Transverse colon (tissue), 4 donors: ENCODE measurements at places on chromosomes 1 and 21. TPM values are rescaled to one million over a fixed set of nuclear protein-coding genes. Genes with fewer than 3 reads are reported as not detected.

DNA sequence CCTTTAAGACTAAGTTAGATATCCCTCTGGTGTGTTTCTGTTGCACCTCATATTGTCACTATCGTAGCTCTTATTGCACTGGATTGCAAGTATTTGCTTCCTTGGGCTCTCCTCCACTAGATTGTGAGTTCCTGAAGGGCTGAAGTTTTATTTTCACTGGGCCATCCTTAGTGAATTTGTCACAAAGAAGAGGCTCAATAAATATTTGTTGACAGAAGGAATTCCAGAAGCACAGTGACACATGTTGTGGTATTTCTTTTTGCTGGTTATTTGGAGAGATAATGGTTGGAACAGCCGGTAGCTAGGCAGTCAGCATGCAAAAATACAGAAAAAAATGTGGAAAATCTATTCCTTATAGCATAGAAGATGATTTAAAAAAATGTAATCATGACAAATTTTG lies 129.9 kb upstream of the ZRANB2 start:
- DNase-seq: no peak

DNA sequence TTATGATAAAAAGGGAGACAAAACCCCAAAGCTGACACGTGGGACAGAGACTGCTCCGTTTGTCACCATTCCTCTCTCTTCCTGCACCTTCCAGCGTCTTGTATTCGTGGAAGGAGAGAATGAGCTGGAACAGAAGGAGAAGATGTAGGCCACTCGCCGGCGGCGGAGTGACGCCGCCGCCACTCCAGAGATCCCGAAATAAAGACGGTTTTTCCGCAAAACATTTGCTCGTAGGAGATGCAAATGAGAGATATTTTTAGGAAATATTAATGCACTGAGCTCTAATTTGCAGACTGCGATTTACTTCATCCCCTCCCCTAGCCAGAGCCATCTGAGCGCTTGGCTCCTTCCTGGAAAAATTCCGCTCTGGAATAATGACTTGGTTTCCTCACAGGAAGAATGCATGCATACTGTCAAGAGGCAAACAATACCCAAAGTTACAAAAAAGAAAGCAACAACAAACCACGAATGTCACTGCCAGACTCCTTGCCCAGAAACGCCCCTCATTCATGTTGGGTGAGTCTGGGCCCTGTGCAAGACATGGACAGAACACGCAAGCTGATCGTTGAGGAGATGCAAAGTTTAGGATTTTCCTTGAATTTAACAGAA lies 18.0 kb upstream of the ADARB1 start:
- no peak for DNase-seq

DNA sequence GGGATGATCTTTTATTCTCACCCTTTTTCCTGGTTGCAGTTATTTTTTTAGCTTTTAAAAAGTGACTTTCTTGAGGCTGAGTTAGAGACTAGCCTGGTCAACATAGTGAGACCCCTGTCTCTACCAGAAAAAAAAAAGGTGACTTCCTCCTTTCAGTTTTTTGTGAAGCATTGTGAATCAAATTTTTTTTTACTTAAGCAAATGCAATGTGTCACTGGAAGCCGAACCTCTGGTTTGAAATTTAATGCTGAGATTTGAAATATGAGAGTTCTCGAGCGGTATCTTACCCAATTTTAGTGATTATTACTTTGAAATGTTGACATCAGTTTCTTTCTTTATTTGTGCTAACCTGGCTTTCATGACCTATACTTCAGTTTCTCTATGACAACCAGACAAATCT lies 3.6 kb downstream of the CAP1 start:
- DNase-seq: no peak

DNA sequence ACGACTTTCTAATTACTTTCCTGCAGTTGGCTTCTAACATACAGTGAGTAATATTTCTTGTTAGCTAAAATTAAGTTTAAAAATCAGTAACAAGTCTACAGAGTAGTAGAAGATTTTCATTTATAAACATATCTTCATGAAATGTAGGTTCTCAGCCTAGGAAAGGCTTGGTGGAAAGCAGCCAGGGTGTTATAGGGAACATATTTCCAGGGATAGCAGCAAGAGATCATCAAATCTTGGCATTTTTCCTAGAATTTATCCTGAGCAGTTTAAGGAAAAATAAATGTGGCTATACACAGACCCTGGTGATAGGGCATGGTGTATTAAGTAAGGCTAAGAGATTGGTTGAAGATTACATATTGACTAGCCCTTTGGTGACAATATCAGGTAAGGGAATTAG lies 203.5 kb upstream of the NEGR1 start:
- no peak for DNase-seq

- no peak for DNase-seq
These were observed 3.0 kb downstream of the TP53BP2 start for GRCh38 chr1:223842784-223843183.

DNA sequence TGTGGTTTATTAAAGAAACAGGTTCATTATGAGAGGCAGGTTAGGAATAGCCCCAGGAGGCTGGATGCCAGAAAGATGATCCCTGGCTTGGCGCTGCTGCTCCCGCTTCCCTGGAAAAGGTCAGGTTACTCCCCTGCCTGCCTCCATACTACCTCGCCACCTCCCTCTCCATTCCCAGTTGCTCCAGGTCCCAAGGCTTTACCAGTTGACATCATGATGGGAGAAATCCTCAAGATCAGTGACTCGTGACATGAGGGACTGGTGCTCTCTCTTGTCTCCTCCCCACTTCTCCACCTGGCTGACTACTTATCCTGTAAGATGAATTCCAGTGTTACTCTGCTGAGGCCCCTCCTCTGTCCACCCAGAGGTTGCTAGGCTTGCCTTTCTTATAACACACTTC lies 19.7 kb downstream of the VASH2 start:
- DNase-seq: no peak

DNA sequence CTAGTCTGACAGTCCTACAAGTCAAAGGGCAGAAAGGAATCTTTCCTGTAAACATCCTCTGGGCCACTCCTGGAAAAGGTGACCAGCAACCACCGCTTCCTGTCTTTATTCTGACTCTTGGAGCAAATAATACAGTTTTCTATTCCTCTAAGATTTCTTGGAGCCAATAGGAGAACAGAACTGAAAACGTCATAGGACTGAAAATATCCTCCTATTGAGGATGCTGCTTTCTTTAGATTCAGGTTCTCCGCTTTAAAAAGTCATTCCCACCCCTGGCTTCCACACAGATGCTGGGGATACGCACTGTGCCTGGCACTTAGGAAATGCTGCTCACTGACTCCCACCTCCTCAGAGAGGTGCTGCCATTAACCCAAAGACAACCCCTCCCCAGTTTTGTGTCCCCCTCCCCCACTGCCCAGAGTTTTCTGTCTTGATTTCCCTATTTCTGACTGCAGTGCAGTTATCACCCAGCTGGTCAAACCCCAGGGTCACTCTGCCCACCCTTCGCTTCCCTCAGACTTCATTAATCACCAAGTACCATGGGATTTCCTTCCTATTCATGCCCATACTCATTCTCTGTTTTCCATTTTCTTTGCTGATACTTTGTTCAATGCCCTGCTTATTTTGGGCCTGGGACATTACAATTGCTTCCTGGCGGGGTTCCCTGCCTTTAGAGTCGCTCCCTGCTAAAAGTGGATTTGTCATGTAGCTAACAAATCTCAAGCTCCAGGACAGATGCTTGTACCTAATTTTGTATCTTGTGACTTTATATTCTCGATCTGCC lies 82.1 kb upstream of the ARHGAP29 start:
- no peak for DNase-seq

GRCh38 chr21:29340228-29340627 lies 41.5 kb downstream of the BACH1 start:
- no peak for DNase-seq

DNA sequence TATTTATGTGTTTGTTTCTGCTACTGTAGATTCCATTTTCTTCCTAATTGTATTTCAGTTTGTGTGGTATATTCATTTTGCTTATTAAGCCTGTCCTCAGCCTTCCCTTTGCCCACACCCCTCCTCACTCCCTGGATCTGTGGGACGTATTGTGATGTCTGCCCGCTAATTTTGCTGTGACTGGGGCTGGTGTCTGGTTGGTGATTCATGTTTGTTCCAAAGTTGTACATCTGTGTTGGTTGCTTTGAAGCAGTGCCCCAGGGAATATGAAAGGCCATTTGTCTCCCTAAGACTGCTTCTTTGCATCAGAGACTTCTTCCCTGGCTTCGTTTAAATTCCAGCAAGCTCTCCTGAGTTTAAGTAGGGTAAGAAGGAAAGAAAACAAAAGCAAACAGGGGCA lies 289.5 kb upstream of the SGIP1 start:
- no peak for DNase-seq

GRCh38 chr21:34886240-34887104 lies 162.6 kb downstream of the RUNX1 start:
- peak; percentile 72 for DNase-seq

DNA sequence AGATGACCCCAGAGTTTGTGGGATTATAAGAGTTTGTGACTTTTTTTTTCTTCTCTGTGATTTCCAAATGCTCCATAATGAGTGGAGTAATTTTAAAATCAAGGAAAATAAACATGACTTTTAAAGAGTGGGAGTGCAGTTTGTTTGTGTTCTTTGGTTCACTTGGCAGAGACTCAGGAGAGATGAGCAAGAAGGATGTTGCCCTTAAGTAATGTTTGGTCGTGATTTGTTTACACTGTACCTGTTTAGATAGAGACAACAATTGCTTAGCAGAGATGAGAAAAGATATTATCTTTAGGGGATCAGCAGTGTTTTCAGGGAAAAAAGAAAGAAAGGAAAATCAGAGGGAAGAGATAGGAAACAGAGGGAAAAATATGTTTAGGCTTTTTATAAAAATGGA lies 170.8 kb downstream of the ADSS2 start:
- no peak for DNase-seq

GRCh38 chr1:87197156-87197555 lies 131.5 kb upstream of the LMO4 start:
- DNase-seq: no peak

- DNase-seq: no peak
These were observed 39.1 kb downstream of the KANK4 start for GRCh38 chr1:62280150-62280549.

- DNase-seq: no peak
These were observed 67.3 kb downstream of the GADD45A start for GRCh38 chr1:67752306-67752705.

DNA sequence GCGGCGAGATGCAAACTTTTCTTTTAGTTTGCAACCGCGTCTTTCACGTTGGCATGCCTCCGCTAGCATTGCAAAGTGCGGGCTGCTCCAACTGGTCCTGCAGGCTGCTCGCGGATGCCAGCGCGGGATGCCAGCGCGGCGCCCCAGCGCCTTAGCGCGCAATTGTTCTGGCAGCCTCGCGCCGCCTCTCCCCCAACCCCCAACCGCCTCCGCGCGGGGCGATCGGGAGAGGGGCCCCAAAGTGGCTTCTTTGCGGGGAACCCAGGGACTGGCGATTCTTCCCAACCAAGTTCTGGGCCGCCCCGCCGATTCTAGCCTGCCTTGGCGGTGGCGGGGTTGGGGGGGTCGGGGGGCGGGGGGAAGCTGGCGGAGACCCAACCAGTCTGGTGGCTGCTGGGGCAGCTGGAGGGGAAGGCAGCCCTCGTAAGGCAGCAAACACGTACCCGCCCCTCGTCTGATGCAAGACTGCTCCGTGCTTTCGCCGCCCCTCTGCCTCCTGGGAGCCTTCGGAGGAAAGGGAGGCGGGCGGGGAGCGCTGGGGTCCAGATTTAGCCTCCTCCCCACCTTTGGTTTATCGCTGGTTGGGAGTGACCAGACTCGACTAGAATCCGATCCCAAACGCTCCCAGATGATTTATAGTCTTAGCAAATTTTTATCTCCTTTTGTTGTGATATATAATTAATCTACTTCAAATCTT lies 756 bp downstream of the PHGDH start:
- DNase-seq: peak; percentile 65

- DNase-seq: no peak
These were observed 52.8 kb upstream of the ACADM start for GRCh38 chr1:75671708-75672107.

GRCh38 chr1:63152572-63152971 lies 169.8 kb upstream of the FOXD3 start:
- DNase-seq: no peak

NUAK2 gene
- total RNA-seq: 46.8 TPM

RNF207 gene
- 104 TPM for total RNA-seq

ZBTB40 gene
- 30.3 TPM for total RNA-seq

SYT6 gene
- not detected for total RNA-seq

RRP15 gene
- 1.9 TPM for total RNA-seq

CLCNKA gene
- total RNA-seq: 21.7 TPM

BMP8A gene
- not detected for total RNA-seq

ANKRD35 gene
- 1.4 TPM for total RNA-seq

OPN3 gene
- total RNA-seq: 107 TPM

BGLAP gene
- 1.6 TPM for total RNA-seq
